ENCODE measurements at places on chromosomes 5 and 9. TPM values are rescaled to one million over a fixed set of nuclear protein-coding genes. Genes with fewer than 3 reads are reported as not detected.

Gene DAB2
- 3.0 TPM for polyA plus RNA-seq

Gene KIF4B
- not detected for polyA plus RNA-seq

Gene COL5A1
- polyA plus RNA-seq, result not detected

Gene TRUB2
- 13.5 TPM for polyA plus RNA-seq

Gene RIGI
- 14.3 TPM for polyA plus RNA-seq

Gene SCAI
- polyA plus RNA-seq, result 0.45 TPM

Gene ATP10B
- not detected for polyA plus RNA-seq

GRCh38 chr5:71573591-71573990, 13.5 kb upstream of the MCCC2 start:
- no peak overlapping the region for H3K27ac ChIP-seq
- no peaks in the 10 kb centered on the region for H3K36me3 ChIP-seq

GRCh38 chr5:44332285-44332971, 56.8 kb downstream of the FGF10 start:
- no peak overlapping the region for H3K27ac ChIP-seq
- H3K27me3 ChIP-seq, result no peaks in the 10 kb centered on the region
- DNase-seq, result no peak
- H3K4me3 ChIP-seq, result no peak overlapping the region
- no peaks in the 10 kb centered on the region for H3K36me3 ChIP-seq

DNA sequence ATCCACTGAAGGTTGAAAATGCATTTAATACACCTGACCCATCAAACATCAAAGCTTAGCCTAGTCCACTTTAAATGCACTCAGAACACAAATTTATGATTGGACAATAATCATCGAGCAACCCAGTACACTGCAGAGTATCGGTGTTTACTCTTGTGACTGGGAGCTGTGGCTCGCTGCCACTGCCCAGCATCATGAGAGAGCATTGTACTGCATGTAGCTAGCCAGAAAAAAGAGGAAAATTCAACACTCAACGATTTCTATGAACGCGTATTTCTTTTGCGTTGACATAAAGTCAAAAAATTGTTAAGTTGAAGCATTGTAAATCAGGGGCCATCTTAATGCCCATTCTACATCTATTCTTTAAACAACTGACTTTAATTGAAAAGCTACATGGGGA, 95.1 kb upstream of the CD180 start:
- H3K36me3 ChIP-seq, result no peaks in the 10 kb centered on the region
- H3K4me1 ChIP-seq, result peaks cover 15% of the 10 kb centered on the region
- H3K27ac ChIP-seq, result no peak overlapping the region
- H3K4me3 ChIP-seq, result no peak overlapping the region
- DNase-seq, result no peak
- no peaks in the 10 kb centered on the region for H3K27me3 ChIP-seq

DNA sequence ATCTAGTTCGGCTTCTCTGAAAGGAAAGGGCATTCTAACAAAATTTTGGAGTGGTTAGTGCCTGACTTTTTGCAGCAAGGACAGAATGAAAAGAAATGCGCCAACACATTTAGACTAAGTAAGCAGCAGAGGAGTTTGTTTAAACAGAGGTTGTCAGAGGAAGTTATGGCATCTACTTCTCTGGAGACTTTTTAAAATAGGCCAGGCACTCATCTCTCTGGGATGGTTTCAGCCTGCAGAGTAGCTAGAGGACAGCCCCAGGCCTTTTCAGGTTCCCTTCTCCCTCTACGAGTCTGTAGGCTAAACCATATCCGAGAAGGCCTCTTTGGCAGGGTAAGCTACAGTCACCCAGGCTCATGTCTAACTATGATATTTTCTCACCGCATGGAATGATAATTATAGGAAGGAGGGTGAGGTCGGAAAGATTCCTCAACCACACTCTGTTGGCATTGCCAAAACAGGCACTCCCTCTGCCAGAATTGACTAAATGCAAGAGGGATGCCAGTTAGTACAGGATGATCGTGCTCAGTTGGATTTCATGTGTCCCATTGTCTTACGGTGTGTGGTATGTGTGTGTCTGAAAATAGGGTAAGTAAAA, 1.4 kb upstream of the CTXN3 start:
- DNase-seq, result no peak
- no peaks in the 10 kb centered on the region for H3K27me3 ChIP-seq
- no peaks in the 10 kb centered on the region for H3K36me3 ChIP-seq

Data from CD14-positive monocyte (primary cell).